HCEC 1CT (cell line): ENCODE measurements at places on chromosomes 3 and 15.

DNA sequence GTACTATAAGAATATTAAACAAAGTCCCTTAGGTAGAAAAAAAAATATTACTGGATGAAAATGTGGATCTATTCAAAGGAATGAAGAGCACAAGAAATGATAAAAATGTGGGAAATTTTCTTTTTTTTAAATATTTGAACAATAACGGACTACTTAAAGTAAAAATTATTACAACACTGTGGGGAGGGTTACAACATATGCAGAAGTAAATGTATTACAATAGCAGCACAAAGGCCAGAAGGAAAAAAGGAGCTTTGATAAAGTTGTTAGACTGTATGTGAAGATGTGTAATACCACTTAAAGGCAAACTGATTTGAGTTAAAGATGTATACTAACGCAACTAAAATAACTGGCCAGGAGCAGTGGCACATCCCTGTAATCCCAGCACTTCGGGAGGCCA, 427.1 kb downstream of the SHQ1 start:
- DNase-seq, result no peak

DNA sequence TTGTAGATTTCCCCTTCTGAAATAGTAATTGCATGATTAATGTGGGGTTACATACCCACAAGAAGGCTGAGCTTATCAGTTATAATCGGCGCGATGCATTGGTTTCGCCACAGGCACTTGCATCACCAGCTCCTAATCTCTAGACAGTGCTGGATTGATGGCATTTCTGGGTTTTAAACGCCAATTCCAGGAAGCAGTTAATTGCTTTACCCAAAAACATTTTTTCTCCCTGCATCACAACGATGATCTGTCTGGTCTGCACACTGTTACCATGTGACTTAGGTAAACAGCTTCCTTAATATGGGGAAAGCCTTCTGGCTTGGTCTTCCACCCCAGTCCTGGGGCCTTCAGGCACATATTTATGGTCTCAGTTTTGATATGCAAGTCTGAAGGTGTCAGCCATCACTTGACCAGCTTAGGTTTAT, 70.0 kb upstream of the HEG1 start:
- peak; percentile 94 for DNase-seq

GRCh38 chr3:143031327-143031726, 30.0 kb downstream of the U2SURP start:
- DNase-seq, result no peak

GRCh38 chr3:175260145-175260794, 401.1 kb downstream of the NAALADL2 start:
- peak; percentile 79 for DNase-seq

DNA sequence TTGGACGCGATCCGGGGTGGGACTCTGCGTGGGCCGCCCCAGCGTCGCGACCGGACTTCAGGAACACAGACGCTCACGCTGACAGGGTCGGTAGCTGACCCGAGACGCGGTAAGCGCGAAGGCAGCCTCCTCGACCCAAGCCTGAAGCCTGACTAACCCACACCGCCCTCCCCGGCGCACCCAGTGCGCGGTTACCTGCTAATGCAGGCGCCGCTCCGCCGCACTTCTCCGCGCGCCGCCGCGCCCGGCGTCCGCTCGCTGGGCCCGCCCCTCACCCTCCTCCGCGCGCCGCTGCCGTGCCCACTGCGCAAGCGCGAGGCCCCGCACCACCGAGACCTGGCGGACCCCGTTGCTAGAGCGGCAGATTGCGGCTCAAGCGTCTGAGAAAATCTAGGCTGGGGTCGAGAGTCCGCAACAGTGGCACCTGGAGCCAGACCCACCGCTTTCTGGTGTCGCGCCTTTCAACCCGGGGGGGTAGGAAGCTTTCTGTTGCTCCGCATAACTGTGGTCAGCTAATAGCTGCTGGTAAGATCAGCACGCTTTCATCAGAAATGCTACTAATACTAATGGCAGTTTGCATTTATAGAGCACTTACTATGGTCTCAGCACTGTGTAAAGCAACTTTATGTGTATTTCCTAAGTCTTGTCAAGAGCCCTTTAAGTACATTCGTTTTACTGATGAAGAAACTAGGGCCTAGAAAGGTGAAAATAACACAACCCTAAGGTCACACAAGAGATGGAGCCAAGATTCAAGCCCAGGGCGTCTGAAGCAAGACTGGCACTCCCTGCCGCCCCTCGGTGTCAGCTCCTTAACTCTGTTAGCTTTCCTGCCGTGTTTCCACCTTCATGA, at the start of gene TBCCD1:
TSS of gene TBCCD1 (minus strand) at position 268 of the 850 bp plus-strand sequence. CDS start 3,010 bp downstream, outside the sequence.
- peak; percentile 79 for DNase-seq

GRCh38 chr3:188207941-188208515, 54.1 kb downstream of the LPP start:
- no peak for DNase-seq
